Fibroblast of villous mesenchyme (primary cell): ENCODE measurements at places on chromosomes 2 and 18. TPM values are rescaled to one million over a fixed set of nuclear protein-coding genes. Genes with fewer than 3 reads are reported as not detected.

Gene SCN7A
- total RNA-seq, result under 0.01 and 0.32 TPM in 2 replicates

Gene CAPN10
- 20.3 and 22.5 TPM in 2 replicates for total RNA-seq

Gene LONRF2
- total RNA-seq, result 0.32 and 1.3 TPM in 2 replicates

Gene SKOR2
- total RNA-seq, result not detected in 2 replicates

DNA sequence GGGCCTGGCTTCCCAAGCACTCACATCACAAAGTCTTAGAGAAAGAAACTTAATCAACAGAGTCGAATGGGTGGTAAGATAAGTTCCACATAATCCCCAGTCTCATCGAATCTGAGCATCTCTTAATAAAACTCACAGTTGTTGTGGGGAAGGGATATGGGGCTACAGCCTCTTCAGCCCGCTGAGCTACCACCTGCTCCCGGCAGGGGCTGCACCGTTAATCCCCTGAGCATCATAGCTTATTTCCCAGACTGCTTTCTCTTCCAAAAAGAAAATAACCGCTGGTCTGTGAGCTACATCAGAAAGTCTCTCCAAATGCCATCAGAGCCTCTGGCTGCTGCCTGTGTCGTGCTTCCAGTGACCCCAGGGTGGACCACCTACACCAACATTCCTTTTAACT, 139.4 kb upstream of the CELF4 start:
- DNase-seq, result no peak

- no peak for DNase-seq
Observed at GRCh38 chr2:102749938-102750337, 11.9 kb upstream of the TMEM182 start.

GRCh38 chr18:56148373-56148772, 490.0 kb downstream of the TXNL1 start:
- DNase-seq, result no peak

DNA sequence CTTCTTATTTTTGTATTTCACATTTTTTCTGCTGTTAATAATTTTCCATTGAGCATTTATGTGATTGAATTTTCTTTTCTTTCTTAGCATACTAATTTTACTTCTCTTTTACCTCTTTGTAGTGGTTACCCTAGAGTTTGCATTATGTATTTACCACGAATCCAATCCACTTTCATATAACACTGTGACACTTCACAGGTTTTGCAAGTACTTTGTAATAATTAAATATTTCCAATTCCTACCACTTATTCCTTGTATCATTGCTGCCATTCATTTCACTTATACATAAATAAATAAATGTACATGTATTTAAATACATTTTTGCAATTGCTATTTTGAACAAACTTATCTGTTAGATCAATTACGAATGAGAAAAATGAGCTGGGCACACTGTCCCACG, 110.8 kb downstream of the TGIF1 start:
- no peak for DNase-seq

- peak; percentile 65 for DNase-seq
Observed at GRCh38 chr18:10006311-10006893, 92.6 kb downstream of the VAPA start.

GRCh38 chr2:42999856-43000241, 207.5 kb upstream of the HAAO start:
- DNase-seq, result no peak

GRCh38 chr2:202307690-202308089, 42.1 kb downstream of the NOP58 start:
- no peak for DNase-seq

DNA sequence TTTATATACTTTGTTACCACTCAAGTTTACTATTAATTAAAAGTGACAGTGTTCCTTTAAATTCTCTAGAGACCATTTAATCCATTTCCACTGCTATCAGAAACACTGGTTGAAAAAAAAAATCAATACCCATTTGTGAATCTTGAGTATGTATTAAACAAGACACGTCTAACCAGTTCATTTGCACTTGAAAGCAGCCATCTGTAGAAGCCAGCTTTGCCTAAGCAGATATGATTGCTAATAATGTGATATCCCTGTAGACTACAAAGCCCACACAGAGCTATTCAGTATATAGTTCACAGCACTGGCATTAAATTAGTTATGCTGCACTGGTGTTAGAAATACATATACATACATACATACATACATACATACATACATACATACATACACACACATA, 111.8 kb upstream of the SP3 start:
- no peak for DNase-seq

DNA sequence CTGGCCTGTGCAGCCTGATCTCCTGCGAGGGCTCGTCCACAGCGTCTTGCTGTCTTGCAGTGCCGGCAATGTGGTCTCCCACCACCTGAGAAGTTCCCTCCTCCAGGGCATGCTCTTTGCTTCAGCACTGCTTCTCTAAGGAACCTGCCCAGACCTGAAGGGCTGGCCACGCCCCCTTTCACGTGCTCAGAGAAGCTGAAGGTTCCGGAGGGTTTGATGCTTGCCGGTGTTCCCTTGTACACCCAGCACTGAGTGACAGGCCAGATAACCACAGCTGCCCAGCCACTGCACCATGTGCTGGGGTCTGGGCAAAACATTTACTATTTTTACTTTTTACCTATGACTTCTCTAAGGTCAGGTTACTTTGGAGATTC, 1.7 kb upstream of the POLR2D start:
- DNase-seq, result no peak

DNA sequence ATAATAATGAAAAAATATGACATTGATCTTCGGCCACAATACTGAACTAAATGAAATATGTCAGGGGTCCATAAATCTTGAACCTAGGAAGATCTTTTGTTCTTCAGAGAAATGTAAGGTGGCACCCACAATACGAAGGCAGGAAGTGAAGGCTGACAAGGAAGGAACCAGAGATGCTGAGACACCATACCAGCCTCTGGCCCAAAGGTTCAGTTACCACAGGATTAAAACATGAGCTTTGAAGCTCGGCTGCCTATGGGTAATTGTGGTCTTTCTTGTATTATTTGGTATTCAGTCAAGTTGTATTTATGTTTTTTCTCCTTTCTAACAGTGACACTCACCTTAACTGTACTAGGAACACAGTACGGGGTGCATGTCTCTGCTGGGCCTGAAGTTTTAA, 448.8 kb upstream of the SETBP1 start:
- no peak for DNase-seq
